ENCODE measurements at places on chromosomes 6 and 20.

GRCh38 chr20:57369596-57369995 lies 18.5 kb downstream of the RAE1 start:
- DNase-seq: no peak
- peaks cover 12% of the 10 kb centered on the region for H3K4me1 ChIP-seq
- no peak overlapping the region for H3K4me3 ChIP-seq
- no peak overlapping the region for H3K27ac ChIP-seq

DNA sequence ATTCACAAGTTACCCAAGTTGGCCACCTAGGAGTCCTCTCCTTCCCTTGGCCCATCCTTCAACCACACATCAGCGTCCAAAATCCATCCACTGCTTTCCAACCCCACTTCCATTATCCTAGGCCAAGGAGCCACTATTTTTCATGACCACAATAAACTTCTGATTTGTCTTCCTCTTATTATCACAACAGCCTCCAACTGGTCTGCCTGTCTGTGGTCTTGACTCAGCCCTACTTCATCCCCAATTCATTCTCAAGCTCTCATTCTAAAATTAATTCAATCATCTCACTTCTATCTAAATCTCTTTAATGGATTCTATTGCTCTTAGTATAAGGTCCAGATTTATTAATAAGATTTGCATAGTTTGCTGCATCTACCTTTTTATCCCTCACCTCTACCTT lies 189.0 kb upstream of the PRDM1 start:
- H3K27ac ChIP-seq: no peak overlapping the region
- no peaks in the 10 kb centered on the region for H3K36me3 ChIP-seq
- no peak for DNase-seq
- peaks cover 18% of the 10 kb centered on the region for H3K4me1 ChIP-seq

DNA sequence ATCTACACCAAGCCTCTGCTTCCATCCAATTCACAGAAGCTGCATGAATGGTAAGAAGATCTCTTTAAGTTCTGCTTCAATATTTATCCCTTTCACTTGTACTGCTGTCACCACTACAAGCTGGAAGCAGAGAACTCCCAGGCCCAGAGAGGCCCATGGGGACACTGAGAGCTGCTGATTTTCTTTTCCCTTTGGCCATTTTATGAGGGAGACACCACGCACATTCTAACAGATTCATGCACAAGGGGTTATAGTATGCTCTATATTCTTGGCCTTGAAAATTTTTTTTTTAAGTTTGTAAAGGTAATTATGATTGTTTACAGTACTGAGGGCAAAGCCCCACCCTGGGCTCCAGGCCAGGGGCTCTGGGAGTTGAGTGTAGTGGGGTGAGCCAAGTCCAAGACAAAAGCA lies 88.4 kb downstream of the MYB start:
- no peak for DNase-seq
- peaks cover 10% of the 10 kb centered on the region for H3K4me1 ChIP-seq
- no peaks in the 10 kb centered on the region for H3K36me3 ChIP-seq
- no peak overlapping the region for H3K4me3 ChIP-seq
- H3K27me3 ChIP-seq: no peaks in the 10 kb centered on the region
- H3K27ac ChIP-seq: no peak overlapping the region

DNA sequence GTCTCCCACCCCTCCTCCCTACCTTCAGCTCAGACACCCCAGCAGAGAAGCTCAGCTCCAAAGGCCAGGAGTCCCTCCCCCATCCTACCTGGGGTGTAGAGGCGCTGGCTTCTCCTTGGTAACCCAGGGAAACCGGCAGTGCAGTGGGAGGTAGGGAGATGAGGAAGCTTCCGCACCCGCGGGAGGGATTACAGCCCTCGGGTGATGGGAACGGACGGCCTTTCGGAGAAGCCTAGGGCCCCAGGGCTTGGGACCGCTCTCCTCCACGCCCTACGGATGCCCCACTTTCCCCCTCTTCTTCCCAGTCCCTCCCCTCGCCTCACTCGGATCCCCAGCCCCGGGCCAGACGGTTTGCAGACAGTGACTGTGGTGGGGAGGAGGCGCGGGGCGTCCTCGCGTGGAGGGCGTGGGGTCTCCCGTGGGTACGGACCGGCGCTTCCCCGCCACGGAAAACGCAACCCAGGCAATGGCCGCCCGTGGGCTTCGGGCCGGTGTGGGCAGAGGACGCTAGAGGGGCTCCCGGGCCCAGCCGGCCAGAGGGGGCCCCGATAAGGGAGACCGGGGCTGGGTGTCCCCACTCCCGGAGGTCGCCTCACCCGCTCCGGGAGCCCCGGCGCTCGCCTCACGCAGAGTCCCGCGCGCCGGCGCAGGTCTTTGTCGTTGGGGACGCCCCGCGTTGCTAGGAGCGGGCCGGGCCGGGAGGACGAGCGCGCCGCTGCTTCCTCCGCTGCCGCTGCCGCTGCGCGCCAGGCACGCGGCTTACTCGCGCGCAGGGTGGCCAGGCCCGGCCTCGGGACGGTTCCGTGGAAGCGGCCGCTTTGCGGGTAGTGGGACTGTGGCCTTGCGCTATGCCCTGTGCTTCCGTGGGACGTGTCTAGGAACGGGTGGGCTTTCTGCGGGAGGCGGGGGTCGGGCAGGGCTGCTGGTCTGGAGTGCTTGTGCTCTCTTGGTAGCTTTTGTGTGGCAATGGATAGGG lies 15.8 kb downstream of the AARS2 start:
- peaks cover 6% of the 10 kb centered on the region for H3K4me1 ChIP-seq
- peaks cover 16% of the 10 kb centered on the region for H3K36me3 ChIP-seq
- peak; percentile 63 for DNase-seq
- H3K27ac ChIP-seq: no peak overlapping the region
- peaks cover 53% of the 10 kb centered on the region for H3K27me3 ChIP-seq

DNA sequence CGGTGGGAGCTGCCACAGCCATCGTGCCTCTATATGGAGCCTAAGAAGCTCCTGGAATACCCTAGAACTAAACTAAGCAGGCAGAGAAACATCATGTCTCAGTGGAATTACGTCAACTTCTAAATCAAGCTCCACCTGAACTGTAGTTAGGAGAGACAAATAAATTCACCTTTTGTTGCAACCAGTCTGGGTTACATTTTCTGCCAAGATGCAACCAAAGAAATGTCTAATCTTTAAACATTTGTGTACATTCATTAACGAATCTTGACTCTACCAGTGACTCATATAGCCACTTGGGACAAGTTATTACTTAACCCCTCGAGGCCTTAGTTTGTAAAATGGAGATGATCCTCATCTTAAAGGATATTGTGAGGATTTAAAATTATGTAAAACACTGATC lies 8.9 kb downstream of the PTPRK start:
- H3K4me3 ChIP-seq: no peak overlapping the region
- H3K27me3 ChIP-seq: peaks cover 17% of the 10 kb centered on the region
- no peaks in the 10 kb centered on the region for H3K36me3 ChIP-seq
- no peak for DNase-seq
- no peak overlapping the region for H3K27ac ChIP-seq
- H3K4me1 ChIP-seq: peaks cover 9% of the 10 kb centered on the region

DNA sequence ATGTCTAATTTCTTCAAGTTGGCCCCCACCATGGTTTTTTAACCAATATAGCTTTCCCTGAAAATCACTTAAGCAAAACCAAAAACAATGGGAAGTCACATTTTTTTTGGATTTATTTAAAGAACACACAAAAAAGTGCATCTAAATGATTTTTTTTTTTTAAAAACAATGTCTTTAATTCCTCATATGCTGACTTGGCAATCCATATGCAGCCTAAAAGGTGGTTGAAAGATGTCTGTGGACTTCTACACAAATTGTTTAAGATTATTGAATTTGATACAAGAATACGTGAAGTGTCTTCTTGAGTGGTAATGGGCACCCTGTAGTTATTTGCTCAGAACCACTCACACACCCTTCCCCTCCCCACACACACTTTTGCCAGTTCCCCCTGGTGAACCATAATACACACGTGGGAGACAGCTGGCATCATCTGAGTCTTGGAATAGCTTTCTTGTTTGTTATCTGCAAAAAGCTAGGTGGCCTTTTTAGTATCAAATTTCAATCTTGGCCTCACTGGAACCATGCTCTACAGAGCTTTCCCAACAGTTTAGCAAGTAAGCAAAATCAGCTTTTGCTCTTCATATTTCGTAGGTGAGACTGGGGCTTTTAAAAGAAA lies 60.9 kb upstream of the TULP1 start:
- H3K27me3 ChIP-seq: no peaks in the 10 kb centered on the region
- peaks cover 5% of the 10 kb centered on the region for H3K4me1 ChIP-seq
- H3K36me3 ChIP-seq: peaks cover 6% of the 10 kb centered on the region
- no peak overlapping the region for H3K4me3 ChIP-seq
- no peak overlapping the region for H3K27ac ChIP-seq

DNA sequence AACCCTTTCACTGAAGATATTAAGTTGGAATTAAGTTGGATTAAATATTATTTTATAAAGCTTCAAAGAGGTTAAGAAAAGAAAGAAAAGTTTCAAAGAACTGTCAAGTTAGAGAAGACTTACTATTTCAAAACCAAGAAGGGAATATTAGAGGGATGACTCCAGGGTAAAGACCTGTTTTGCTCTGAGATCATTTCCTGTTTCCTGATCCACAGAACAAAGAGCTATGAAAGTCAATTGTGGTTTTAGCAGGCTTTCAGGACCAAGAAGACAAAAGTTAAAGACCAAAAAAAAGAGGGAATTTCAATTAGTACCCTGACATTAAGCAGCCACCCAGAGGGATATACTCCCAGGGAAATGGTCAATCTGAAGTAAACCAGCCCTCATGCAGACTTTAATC lies 19.4 kb downstream of the ESF1 start:
- peaks cover 44% of the 10 kb centered on the region for H3K36me3 ChIP-seq
- H3K4me3 ChIP-seq: no peak overlapping the region
- DNase-seq: no peak
- no peak overlapping the region for H3K27ac ChIP-seq
- H3K27me3 ChIP-seq: no peaks in the 10 kb centered on the region

DNA sequence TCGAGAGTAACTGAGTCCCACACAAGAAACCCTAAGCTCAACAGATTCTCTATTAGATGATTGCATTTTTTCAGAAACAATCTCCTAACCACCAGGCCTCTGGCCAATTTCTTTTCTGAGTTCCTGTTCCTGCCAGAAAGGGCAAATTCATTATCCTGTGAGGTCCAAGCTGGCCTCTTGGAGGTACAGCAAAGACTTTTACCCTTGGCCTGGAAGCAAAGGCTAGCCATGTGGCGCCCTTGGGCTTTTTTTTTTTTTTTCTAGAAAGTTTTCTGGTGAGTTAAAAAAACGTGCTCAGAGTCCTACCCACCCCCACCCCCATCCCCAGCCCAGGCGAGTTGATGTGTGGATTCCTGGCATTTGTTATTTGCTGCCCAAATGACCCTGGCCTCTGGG lies 59.0 kb upstream of the EEF1A1 start:
- DNase-seq: no peak
- H3K27ac ChIP-seq: peak overlapping the region; percentile 98
- H3K4me1 ChIP-seq: peaks cover 22% of the 10 kb centered on the region
- peak overlapping the region; percentile 83 for H3K4me3 ChIP-seq

GRCh38 chr6:74879976-74880375 lies 325.9 kb downstream of the COL12A1 start:
- no peak overlapping the region for H3K27ac ChIP-seq
- H3K27me3 ChIP-seq: no peaks in the 10 kb centered on the region
- H3K36me3 ChIP-seq: no peaks in the 10 kb centered on the region
- no peak overlapping the region for H3K4me3 ChIP-seq
- H3K4me1 ChIP-seq: no peaks in the 10 kb centered on the region
- no peak for DNase-seq

- peaks cover 3% of the 10 kb centered on the region for H3K27me3 ChIP-seq
- no peaks in the 10 kb centered on the region for H3K36me3 ChIP-seq
- no peak overlapping the region for H3K27ac ChIP-seq
- peak; percentile 4 for DNase-seq
These were observed 186.3 kb downstream of the ADGB start for GRCh38 chr6:146785001-146785585.

DNA sequence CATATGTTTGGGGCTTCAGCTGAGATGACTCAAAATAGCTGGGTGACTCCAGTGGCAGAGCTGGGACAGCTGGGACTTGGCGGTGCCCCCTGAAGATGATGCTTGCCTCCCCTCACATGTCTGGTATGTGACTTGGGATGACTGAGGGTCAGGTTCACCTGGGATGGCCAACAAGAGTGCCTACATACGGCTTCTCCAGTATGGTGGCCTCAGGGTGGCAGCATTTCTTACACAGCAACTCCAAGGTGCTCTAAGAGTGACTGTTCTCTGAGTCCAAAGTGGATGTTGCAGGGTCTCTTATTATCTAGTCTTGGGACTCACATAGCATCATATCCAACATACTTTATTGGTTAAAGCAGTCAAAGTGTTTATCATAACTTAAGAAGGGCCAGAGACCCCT lies 87.8 kb upstream of the CENPW start:
- no peak for DNase-seq
- H3K36me3 ChIP-seq: no peaks in the 10 kb centered on the region
- no peak overlapping the region for H3K27ac ChIP-seq
- no peak overlapping the region for H3K4me3 ChIP-seq

DNA sequence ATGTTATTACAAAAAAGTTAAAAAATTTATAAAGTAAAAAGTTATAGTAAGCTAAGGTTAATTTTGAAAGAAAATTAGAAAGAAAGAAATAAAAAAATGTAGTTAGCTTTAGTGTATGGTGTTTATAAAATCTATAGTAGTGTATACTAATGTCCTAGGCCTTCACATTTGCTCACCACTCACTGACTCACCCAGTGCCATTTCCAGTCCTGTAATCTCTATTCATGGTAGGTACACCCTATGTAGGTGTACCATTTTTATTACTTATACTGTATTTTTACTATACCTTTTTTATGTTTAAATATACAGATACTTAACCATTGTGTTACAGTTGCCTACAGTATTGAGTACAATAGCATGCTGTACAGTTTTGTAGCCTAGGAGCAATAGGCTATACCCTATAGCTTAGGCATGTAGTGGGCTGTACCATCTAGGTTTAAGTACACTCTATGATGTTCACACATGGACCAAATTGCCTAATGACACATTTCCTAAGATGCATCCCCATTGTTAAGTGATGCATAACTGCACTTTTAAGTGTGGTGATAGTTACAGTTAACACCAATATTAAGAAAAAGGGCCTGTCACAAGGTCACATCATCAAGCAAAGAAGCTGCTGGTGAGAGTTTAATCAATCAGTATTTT lies 8.0 kb downstream of the CD2AP start:
- H3K36me3 ChIP-seq: peaks cover 5% of the 10 kb centered on the region
- no peak for DNase-seq
- H3K27me3 ChIP-seq: no peaks in the 10 kb centered on the region
- peaks cover 46% of the 10 kb centered on the region for H3K4me1 ChIP-seq
- H3K4me3 ChIP-seq: no peak overlapping the region

DNA sequence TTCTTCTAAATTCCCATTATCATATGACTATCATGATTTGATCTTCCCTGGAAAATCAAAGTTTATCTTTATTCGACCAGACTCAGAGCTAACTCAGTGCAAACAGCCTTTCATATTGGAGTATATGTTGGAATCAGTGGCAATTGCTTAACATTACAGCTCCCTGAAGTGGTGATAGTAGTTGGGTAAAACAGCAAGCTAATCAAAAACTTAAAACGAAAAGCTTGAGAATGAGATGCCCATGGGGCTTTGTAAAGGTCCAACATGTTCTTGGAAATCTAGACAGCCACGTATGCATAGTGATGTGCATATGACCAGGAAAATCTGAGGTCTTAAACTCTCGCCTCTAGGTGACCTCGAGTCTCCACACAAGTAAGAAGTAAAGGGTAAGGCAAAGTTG lies 437.6 kb downstream of the KIF16B start:
- no peak overlapping the region for H3K27ac ChIP-seq
- no peak for DNase-seq
- H3K27me3 ChIP-seq: no peaks in the 10 kb centered on the region
